ENCODE measurements at places on chromosomes 3 and 15.

DNA sequence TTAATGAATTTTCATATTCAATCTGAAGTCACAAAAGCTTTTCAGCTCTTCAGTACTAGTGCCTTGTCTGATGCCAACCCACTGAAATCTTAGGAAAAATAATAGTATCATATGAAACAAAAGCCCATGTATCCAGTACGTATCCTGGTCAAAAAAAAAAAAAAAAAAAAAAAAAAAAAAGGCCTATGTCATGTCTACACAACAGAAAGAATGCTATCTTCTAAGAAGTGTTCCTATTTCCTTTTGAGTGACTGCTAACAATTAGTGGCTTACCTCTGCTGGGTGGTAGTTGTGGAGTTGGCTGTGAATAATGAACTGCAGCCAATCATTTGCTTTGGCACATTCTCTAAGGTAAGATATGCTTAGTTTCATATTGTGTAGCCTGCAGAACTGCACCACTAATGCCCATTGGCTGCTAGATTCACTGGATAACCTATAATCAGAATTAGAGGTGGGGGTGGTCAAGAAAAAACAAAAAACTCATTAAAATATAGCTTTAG is 59.6 kb downstream of the EIF3J start:
- no peak for DNase-seq

- DNase-seq, result no peak
Measured at GRCh38 chr15:87219650-87220615, 1036.6 kb downstream of the NTRK3 start.

GRCh38 chr3:20511863-20512505 is 326.0 kb upstream of the SGO1 start:
- peak; percentile 27 for DNase-seq

DNA sequence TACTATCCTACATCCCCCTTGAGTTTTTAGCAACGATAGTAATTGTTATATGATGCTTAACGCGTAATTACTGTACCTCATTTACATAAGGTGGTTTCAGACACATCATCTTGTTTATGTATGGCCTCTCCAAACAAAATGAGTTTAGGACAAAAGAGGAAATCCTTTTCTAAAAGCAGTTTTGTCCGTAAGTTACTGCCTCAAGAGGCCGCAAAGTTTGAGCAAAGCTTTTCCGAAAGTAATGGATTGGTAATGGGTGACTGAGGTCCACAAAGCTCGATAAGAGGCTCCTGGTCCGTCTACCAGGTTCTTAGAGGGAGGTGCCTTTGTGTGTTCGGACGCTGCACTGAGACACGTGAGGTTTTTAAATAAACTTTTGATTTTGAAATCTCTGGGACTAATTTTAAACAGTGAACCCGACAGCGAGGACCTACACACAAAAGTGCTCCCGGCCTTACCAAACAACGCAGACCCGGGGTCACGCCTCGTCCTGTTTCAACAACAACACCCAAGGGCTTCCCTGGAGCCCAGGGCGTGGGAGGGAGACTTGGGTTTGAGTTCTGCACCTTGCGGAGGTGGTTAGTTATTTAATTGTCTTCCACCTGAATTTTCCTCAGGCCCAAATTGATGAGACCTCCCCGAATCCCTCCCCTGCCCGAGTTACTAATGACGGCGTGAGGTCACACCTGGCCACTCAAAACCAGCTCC is 456 bp upstream of the C15orf61 start:
- DNase-seq, result peak; percentile 54

DNA sequence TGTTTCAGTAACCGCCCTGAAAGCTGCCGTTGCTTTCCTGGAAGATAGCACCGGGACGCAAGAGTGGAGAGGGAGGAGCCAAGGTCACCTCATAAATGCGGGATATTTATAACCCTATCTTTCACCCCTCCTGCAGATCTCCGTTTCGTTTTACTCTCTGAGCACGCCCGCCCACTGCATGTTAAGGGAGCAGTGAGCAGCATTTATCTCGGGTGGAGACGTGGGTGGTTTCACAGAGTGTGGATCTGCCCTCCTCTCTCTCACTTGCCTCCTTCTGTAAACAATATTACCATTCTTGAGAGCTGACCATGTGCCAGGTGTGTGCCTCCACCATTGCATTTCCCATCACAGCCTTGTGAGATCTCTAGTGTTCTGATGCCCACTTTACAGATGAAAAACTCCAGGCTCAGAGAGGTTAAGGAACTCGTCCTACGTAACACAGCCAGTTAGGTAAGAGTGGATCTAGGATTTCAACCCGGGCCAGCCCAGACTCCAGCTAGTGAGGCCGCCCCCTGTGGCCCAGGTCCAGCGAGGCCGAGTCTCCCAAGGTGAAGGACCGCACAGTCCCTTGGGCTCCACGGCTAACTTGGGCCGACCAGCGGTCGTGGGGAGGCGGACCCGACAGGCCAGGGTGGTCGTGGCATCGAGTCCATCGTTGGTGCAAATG is 16.9 kb upstream of the SEMA4B start:
- DNase-seq, result no peak

DNA sequence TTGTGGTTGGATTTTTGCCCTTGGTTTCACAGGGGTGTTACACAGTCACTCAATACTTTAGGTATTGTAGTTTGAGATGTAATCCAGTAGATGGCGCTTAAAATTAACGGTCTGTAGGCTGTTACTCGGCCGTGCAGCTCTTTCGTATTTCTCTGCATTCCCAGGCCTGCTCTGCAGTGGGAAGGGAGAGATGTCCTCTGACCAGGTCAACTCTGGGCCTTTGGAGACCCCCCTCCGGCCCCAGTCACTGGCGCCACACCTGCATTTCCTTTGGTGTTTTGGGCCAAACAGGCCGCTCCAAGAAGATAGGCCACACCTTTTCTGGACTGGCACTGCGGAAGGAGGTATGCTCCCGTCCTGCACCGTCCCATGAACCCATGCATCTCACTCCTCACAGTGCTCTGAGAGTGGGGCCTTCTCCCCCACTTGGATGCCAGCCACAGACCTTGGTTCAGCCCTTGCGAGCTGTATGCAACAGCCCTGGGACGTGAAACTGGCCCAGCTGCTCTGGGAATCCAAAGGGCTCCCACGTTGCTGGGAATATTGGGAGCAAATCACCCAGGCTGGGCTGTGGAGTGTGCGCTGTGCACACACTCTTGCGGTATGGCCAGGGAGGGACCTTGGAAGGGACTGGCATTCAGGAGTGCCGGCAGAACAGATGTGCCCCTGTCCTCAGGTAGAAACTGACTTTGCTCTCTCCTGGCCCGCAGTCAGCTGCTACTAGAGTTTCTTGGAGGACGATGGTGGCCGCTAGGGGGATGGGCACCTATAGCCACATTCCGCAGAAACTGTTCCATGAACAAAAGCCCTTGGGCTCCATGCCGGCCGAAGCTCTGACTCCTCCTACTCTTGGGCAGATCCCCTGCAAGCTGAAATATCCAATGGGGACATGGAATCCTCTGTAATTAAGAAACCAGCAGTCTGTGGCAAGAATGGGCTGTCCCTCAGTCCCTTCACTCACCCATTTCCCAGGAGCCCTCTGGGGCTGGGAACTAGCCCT is 410.5 kb upstream of the CADM2 start:
- DNase-seq, result peak; percentile 30

DNA sequence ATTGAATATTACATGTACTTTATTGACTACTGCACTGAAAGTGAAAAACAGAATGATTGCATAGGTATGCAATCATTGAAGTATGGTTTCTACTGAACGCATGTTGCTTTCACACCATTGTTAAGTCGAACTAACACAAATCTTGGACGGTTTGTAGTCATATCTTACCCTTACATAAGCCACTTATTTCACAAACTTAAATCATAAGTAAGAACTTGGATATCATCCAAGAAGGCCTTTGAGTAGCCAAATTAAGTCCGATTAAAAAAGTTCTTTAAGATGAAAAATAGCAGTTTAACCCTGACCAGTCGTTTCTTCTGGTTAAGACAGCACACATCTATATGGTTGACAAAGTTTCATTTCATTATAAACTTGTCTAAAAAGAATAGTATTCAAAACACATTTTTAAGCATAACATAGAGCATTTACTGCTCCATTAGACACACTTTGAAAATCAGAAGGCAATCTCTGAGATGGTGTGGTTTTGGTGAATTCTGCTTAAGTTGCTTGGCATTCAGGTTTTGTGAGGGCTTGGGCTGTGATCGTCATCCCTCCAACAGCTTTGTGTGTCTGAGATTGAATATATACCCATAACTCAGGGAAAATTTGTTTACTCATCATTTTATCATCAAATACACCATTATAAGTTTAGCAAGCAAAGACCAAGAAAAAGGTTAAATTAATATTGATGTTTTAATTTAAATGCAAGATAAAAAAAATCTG is 92.2 kb downstream of the NFKBIZ start:
- peak; percentile 55 for DNase-seq

GRCh38 chr3:172256101-172256734 is 192.0 kb downstream of the GHSR start:
- peak; percentile 44 for DNase-seq

- no peak for DNase-seq
Measured at GRCh38 chr3:123424999-123425712, 23.7 kb downstream of the ADCY5 start.

DNA sequence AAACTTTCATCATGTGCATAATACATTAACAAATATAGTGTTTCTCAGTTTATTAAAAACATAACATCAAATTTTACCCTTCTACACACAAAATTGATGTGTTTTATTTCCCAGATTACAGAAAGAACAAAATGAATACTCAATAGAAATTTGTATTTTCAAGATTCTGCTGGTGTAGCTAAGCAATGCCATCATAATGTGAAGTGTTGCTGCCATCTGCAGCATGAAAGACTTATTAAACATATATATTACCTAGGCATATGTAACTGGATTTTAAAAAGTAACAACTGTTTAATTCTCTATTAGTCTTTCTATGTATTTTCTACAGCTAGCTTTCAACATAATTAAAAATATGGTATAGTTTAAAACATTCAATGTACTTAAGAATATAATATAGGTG is 27.5 kb downstream of the PLSCR5 start:
- DNase-seq, result peak; percentile 77

DNA sequence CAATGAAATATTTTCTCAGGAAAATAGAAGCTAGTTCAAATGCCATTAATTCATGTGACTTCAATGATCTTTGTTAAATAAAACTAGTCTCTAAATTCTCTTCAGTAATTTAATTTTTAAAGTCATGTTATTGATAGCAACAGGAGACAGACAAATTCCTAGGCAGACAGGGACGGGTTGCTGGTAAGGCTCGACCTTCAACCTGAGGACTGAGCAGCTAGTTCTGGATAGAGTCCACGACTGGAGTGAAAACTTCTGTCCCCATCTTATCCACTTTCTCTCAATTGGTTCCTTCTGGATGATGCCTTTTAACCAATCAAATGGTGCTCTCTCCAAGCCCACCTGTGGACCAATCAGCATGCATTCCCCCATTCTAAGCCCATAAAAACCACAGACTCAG is 43.8 kb upstream of the C2CD4B start:
- no peak for DNase-seq

DNA sequence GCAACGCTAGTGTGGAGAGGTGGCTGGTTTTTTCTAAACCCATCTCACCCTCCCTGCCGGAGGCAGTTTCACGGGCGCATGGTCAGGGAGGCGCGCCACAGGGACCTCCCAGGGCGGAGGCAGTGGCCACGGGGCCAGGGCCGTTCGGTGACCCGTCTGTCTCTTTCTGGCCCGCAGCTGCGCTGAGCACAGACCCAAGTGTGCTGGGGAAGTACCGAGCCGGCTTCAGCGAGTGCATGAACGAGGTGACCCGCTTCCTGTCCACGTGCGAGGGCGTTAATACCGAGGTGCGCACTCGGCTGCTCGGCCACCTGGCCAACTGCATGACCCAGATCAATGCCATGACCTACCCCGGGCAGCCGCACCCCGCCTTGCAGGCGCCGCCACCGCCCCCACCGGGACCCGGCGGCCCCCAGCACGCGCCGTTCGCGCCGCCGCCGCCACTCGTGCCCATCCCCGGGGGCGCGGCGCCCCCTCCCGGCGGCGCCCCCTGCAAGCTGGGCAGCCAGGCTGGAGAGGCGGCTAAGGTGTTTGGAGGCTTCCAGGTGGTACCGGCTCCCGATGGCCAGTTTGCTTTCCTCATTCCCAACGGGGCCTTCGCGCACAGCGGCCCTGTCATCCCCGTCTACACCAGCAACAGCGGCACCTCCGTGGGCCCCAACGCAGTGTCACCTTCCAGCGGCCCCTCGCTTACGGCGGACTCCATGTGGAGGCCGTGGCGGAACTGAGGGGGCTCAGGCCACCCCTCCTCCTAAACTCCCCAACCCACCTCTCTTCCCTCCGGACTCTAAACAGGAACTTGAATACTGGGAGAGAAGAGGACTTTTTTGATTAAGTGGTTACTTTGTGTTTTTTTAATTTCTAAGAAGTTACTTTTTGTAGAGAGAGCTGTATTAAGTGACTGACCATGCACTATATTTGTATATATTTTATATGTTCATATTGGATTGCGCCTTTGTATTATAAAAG is 1.8 kb downstream of the HES1 start:
- peak; percentile 78 for DNase-seq

DNA sequence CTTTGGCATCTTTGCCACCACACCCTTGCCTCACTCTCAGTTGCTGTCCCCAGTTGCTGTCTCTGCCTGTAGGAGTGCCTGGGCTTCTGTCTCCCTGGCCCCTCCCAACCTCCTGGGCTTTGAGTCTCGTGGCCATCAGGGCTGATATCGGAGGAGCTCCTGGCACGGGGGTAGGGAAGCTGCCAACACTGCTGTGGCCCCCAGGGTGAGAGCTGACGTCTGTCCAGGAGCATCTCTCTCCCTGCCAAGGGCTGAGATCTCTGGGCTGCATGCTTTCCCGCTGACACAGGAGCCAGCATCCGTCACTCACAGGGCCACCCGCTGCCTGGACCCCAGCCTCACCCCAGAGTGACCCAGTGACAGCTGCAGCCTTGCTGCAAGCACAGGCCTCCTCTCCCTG is 47.4 kb downstream of the EXOG start:
- no peak for DNase-seq

DNA sequence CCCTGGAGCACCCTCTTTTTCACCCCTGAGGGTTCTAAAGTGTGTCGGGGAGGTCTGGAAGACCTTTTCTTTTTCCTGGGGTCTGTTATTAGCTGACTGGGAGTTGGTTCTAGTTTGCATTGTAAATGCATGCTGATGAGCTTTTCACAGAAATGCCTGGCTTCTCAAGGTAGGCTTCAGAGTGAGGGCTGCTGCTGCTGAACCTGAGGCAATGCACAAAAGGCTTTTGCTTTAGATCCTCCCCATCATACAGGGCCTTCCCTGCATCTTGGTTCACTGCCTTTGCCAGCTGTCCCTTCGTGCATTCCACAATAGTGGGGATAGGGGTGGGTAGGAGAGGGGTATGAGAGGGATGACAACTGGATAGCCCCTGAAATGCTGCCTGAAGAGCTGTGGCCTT is 46.6 kb downstream of the FAH start:
- DNase-seq, result no peak

- DNase-seq, result no peak
Measured at GRCh38 chr3:18010001-18010400, 267.6 kb upstream of the TBC1D5 start.

Data from suppressor macrophage (primary cell).